Activated effector memory CD4-positive, alpha-beta T cell treated with anti-CD3 and anti-CD28 coated beads, Interleukin-2, amount 50 U/mL, for 16 hours (primary cell): ENCODE measurements at places on chromosomes 13 and 19.
A peak's percentile ranks its signal among the peaks of the same experiment; 100 is the strongest.

GRCh38 chr13:77062097-77062496 lies 35.1 kb upstream of the FBXL3 start:
- DNase-seq, result no peak

DNA sequence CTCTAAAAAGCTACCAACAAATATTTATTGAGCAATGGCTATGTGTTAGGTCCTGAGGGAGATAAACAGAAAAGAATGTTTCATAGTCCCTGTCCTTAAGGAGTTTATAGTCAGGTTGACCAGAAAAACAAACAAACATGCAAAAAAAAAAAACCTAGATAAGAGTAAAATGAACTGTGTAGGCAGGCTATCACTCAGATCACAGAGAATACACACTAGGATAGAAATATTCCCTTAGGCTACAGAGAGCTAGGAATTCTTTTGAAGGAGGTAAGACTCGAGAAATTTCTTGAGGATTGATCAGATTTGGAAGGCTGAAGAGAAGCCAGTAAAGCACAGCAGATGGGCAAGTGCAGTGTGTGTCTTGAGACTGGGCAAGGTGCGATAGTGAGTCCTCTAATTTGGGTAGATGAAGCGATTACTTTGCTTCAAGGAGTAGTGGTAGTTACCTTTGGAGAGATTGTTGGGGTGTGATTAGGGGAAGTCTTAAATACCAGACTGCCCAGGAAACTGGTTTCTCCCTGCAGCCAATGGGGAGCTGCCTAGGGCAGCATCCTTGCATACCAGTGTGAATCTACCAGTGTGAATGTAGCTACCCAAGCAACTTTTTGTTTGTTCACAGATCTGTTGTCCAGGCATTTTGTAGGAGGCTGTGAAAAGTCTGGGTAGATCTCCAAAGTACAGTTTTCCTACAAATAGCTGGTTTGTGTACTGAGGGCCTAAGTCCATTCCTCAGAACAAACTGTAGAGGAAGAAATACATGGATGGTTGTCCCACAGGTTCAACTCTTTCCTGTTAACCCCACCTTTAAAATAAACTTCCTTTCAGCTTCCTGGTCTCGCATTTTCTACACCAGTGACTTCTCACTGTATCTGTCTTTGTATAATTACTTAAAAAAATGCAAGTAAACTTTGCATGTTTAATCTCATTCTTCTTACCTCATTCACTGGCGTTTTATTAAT lies 314.1 kb downstream of the KLF5 start:
- no peak for DNase-seq

GRCh38 chr19:434152-434960 lies 25.4 kb upstream of the C2CD4C start:
- DNase-seq, result no peak

GRCh38 chr19:47230054-47230920 lies 712 bp downstream of the BBC3 start:
- peak; percentile 94 for DNase-seq

DNA sequence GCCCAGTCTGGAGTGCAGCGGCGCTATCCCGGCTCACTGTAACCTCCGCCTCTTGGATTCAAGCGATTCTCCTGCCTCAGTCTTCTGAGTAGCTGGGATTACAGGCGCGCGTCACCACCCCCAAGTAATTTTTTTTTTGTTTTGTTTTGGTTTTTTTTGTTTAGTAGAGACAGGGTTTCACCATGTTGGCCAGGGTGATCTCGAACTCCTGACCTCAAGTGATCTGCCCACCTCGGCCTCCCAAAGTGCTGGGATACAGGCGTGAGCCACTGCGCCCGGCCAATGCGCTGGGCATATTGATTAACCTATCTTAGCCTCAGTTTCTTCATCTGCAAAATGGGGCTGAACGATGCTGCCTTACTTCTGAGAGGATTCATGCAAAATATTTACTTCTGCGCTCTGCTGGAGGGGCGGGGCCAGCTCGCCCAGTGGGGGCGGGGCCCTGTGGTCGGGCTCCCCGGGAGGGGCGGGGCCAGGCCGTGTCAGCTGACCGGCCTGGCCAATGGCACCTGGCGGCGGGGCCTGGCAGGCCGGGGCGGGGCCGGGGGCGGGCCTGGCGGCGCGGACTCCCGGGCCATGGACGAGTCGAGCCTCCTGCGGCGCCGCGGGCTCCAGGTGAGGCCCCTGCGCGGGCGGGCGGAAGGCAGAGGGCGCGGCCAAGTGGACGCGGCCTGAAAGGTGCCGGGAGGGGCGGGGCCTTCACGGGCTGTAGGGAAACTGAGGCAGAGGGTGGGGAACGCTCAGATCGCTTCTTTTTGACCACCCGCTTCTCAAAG lies at the start of gene MAST3:
Gene MAST3 (plus strand): TSS at position 562 of the 776 bp plus-strand sequence. CDS start 15 bp downstream, at position 577.
- DNase-seq, result peak; percentile 97

DNA sequence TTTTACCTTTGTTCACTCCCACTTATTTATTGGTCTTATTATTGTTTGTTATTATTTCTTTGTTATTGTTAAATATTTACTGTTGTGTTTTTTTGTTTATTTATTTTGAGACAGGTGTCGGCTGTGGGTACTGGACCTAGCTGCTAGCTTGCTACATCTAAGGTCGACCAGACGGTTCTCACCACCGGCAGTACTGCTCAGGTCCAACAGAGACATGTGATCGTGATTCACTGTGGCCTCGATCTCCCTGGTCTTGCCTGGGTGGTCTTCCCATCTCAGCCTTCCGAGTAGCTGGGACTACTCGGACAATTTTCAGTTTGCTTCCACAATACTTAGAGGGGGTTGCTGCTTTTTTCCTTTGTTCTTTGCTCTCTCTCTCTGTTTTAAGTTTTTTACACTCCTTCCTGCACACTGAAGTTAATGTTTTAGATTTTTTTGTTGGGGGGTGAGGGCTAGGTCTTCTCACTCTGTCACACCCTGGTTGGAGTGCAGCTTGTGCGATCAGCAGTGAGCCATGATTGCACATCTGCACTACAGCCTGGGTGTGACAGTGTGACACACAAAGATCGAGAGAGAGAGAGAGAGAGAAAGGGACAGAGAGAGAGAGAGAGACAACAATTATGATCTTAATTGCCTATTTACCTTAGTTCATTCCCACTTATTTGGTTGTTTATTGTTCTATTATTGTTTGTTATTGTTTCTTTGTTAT lies 1432.4 kb downstream of the UQCRFS1 start:
- DNase-seq, result no peak

GRCh38 chr19:2455851-2456570 lies 748 bp downstream of the LMNB2 start:
- peak; percentile 84 for DNase-seq

- DNase-seq, result peak; percentile 66
These were observed 23.3 kb downstream of the LYPD4 start for GRCh38 chr19:41821003-41821735.

GRCh38 chr13:104422668-104423067 lies 1356.5 kb upstream of the SLC10A2 start:
- DNase-seq, result no peak

DNA sequence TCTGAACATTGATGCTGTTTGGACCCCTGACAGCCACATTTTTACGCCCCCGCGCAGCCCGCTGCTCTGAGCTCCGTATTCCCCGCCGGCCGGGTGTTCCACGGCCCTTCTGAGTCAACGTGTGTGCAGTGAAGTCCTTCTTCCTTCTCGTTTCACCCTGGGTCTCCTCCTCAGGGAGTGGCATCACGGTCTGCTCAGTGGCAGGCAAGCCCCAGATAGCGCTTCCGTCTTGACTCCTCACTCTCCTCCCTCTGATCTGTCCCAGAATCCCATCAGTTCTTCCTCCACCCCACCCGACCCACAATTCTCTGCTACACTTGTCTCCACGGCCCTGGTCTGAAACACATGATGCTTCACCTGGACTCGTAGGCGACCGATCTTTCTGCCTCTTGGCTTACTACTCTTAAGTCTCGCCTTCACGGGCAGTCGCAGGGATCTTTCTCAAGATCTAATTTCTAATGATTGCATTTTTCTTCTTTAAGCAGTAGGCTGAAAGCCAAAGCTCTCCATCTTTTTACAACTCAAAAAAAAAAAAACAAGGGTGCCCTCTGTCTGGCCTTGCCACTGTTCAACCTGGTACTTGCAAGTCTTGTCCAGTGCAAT lies 33.9 kb downstream of the CCNE1 start:
- DNase-seq, result peak; percentile 73

GRCh38 chr13:26616126-26616525 lies 58.6 kb downstream of the WASF3 start:
- DNase-seq, result no peak

- no peak for DNase-seq
These were observed 1.1 kb downstream of the CD79A start for GRCh38 chr19:41877916-41878905.
